ENCODE measurements at places on chromosomes 5 and 9.
A peak's percentile ranks its signal among the peaks of the same experiment; 100 is the strongest.

DNA sequence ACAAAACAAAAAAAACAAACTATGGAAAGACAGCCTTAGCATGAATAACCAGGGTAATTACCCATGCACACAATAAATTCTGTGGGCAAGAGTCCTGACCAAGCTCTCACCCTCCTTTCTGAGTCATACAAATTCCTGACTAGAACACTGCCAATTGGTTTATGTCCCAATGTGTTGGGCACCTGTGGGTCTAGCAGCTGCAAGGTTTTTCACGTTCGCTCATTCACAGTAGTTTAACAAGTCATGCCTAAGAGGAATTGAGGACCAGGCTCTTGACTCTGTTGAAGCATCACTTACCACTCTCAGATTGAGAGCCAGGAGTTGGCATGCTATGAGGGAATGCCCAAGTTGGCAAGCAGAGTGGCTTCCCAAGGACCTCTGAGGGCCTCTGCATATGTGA is 205.5 kb upstream of the SLC24A2 start:
- DNase-seq: no peak

- no peak for DNase-seq
Measured at GRCh38 chr5:137666461-137666850, 69.4 kb downstream of the KLHL3 start.

- DNase-seq: no peak
Measured at GRCh38 chr5:68405026-68405684, 189.6 kb downstream of the PIK3R1 start.

DNA sequence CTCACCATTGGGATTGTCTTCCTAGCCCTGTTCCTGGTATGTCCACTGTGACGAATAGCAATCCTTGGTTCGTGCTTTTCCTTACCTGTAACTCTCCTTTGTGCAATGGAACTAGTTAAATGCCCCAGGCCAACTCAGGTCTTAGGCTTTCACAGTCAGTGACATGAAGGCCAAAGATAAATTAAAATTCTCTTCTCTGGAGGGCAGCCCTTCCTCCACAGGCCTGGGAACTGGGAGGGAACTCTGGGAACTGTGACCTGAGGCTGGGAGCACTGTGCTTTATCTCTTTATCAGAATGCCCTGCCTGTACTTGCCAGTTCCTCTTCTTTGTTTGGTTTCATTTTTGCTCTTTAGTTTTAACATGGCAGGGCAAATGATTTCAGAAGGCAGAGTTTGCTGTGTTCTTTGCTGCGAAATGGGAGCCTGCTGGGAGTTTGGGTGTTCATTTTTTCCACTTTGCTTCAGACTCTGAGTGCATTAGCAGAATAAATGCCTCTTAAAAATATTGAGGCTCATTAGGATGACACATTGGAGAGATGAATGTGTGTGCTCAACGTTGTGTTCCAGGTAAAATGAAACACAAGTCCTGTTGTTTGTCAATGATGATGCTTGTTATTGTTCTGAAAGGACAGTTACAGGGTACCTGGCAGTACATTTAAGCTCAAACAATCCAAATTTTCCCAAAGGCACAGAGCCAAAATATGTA is 118.1 kb downstream of the NUDT12 start:
- no peak for DNase-seq

- DNase-seq: peak; percentile 98
Measured at GRCh38 chr9:70418822-70419555, 4.5 kb upstream of the KLF9 start.

- DNase-seq: no peak
Measured at GRCh38 chr5:144436007-144436406, 265.3 kb downstream of the KCTD16 start.
